ENCODE measurements at places on chromosomes 1 and 21.

DNA sequence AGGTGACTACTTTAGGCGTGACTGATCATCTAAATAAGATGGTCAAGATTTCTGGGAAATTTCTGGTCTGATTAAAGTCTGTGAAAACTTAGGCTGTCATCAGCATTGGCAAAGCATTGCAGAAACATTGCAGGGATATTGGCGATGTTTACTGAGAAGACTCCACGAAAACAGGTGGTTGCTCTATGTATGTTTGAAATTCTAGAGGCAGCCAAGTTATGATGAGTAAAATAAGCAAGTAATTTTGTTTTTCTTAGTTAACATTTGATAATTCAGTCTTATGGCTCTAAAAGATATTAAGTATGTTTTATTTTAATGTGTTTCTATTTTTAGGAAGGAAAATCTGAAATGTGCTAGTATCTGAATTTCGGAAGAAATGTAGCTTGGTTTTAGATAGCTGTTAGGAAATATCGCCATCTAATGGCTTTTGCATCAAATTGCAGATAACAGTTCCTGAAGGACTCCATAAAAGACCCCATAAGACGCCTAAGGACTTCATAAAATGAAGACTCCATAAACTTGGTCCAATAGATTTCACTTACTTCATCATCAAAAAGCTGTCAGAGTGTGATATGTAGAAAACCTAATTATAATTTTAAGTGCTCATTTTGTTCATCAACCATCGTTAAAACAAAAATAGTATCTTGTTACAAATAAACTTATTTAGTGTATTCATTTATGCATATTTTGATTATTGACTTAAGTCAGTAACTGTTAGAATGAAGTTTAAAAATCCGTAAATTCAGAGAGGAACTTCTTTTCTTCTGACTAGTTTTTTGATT, 344.6 kb downstream of the RYR2 start:
- no peak for ATAC-seq

DNA sequence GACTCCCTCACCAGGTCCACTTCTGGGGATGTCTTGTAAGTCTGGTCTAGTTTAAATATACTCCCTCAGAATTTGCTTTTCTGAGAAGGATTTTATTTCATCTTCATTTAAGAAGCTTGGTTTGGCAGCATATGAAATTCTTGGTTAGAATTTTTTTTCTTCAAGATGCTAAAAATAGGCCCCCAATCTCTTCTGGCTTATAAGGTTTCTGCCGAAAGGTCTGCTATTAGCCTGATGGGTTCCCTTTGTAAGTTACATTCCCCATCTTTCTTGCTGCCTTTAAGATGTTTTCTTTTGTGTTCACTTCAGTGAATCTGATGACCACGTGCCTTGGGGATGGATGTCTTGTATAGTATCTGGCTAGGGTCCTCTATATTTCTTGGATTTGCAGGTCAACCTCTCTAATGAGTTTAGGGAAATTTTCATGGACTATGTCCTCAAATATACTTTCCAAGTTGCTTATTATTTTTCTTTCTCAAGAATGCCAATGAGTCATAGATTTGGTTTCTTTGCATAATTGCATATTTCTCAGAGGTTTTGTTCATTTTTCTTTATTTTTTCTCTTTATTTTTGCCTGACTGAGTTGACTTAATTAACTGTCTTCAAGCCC, 19.4 kb downstream of the TCP10L start:
- no peak for ATAC-seq

DNA sequence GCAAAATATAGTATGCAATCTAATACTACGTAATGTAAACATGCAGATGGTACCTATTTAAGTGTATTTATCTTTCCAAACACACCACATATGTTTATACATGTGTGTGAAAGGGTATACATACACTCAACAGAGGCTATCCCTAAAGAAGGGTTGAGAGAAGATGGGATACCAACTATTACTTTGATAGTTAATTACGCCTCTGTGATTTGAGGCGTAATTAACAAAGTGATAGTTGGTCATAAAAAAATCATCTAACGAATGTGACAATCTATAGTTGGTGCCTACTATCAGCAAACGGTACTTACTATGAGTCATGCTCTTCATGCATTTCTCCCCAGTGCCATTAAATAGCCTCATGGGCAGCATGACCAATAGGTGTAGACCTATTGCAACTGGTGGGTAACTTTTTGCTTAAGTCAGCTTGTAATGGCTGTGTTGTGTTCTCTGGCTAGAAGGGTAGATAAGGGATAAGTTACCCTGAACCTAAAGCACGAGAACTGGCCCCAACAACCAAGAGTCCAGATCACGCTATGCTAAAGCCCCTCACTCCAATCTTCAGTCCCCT, 15.3 kb downstream of the RCAN1 start:
- no peak for ATAC-seq

DNA sequence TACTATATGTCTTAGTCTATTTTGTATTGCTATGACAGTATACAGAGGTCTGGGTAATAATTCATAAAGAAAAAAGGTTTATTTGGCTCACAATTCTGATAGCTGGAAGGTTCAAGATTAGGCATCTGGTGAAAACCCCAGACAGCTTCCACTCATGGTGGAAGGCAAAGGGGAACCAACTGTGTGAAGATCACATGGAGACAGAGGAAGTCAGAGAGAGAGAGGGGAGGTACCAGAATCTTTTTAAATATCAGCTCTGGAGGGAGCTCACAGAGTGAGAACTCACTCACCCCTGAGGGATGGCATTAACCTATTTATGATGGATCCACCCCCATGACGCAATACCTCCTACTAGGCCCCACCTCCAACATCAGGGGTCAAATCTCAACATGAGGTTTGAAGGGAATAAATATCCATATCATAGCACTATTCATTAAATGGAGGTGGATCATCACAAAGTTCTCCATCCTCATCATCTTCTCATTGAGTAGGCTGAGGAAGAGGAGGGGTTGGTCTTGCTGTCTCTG, 290.5 kb downstream of the DSCAM start:
- ATAC-seq, result no peak

GRCh38 chr21:45001134-45002095, 61.6 kb downstream of the SLX9 start:
- peak; percentile 81 for ATAC-seq

- no peak for ATAC-seq
Measured at GRCh38 chr1:155188268-155188667, 14.6 kb downstream of the TRIM46 start.

- ATAC-seq, result no peak
Measured at GRCh38 chr1:40710581-40711315, 19.2 kb downstream of the NFYC start.

DNA sequence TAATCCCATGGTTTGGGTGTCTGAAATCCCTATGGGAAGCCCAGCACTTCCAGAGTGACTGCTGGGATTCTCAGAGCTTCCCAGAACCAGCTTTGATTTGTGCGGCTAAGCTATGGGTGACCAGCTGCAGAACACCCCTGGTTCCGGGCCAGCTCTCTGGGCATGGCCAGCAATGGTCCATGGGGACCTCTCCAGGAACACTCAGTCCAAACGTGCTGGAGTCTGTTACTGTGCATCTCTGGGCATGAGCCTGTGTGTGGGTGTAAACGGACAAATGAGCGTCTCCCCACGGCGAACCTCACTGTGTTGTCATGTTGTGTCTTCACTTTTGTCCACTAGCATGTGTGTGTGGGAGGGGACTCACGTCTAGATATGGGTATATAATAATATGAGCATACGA, 54.4 kb downstream of the MAB21L3 start:
- ATAC-seq, result peak; percentile 34

DNA sequence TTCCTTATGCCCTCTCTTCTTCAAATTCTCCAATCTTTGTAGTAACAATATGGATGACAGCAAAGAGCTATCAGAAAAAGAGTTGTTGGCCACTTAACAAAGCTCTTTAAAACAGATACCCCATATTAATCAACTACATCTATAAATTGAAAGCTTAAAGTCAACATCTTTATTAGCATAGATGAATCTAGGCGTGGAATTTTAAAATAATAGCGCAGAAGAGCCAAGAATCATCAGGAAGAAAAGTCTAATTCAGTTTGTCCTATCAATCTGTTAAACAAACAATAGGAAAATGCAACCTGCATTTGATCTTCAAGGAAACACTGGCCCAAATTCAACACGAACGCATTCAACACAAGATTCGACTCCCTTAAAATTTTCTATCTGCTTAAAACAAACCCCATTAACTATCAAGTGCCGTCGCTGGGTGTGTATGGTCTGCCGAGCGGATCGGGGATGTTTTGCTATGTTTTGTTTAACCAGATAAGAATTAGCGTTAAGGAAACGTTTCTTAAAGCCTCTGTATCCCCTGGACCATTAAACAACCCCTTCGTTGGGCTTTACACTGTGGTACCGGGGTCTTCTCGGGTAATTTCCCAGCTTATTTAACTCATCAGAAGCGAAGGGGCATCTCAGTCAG, 1.0 kb downstream of the LYST start:
- ATAC-seq, result no peak

GRCh38 chr1:221708076-221708571, 33.8 kb downstream of the DUSP10 start:
- ATAC-seq, result peak; percentile 43

GRCh38 chr1:203937678-203938330, 76.4 kb downstream of the SNRPE start:
- ATAC-seq, result no peak

GRCh38 chr21:37484535-37485474, 118.2 kb downstream of the DYRK1A start:
- ATAC-seq, result no peak

DNA sequence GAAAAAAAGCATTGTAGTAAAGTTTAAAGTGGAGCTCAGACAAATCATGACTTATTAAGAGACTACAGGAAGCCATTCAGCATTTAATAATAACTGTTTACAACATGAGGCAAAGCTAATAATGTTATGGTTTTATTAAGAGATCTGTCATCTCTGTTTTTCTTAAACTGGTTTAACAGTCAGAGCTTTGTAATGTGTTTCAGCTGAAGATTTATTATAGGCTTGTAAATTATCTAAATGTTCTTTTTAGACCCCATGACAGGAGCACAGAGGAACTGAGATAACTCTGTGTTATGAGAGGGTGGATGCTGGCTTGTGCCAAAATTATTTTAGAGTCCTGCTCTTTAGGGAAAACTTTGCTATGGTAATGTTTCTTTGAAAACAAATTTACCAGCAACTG, 38.0 kb upstream of the RWDD3 start:
- no peak for ATAC-seq

DNA sequence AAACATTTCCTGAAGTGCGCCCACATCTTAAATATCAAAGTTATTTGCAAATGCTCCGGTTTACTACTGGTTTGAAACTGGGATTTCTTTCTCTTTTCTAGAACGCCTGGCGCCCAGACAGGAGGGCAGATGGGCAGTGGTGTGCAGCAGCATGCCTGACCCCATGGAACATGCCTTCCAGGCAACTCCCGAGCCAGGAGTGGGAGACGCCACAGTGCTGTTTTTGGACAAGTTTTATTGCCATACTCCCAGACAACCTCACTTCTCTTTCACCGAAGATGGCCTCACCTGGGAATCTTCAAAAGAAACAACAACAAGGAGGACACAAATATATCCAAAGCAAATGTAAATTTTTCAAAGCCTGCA, 21.5 kb downstream of the UBE2G2 start:
- no peak for ATAC-seq

- no peak for ATAC-seq
Measured at GRCh38 chr1:12521096-12521495, 96.9 kb downstream of the DHRS3 start.

- ATAC-seq, result no peak
Measured at GRCh38 chr1:205287767-205288559, 33.6 kb downstream of the NUAK2 start.

DNA sequence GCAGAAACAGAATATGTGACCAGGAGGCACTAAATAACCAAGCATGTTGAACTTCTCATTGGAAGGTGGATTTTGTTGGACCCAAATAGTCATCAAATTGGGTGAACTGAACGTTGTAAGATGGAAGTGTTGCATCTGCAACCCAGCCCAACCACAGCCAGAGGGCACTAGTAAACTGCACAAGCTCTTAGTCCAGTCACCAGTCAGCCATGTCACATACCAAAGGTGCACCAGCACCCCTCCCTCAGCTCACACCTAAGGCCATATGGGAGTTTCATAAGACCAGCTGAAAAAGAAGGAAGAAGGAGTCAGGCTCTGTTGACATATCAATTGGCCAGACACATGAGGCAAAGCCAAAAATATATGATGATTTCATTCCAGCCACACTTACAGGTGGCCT, 481.7 kb upstream of the NR5A2 start:
- ATAC-seq, result no peak

DNA sequence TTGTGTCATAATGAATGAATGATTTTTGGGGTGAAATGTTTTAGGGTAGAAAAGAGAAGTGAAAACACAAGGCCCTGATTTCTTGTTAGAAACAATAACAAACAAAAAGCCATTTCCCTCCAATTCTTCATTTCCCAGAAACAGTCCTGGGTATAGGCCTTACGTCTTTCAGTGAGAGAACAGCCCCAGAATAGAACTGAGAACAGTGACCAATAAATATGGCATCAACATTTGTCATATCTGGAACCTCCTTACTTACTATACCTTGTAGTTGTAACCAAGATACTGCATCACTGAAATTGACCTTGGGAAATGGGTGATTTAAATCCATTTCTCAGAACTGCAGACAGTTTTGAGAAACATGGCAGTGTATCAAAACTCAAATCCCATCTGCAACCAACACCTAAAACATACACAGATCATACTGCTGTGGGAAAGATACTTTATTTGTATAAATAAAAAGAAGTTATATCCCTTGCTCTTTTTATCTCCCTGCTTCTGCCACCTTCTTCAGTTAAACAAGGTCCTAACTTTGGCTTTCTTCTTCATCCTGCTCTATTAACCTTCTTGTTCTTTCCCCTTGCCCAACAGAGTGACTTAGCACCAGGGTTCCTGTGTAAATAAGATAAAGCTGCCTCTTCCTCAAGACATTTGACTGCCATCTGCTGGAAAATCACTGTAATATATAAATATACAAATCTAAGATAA, 19.5 kb downstream of the XKR8 start:
- peak; percentile 67 for ATAC-seq

- peak; percentile 69 for ATAC-seq
Measured at GRCh38 chr1:20083178-20083944, 13.4 kb downstream of the PLA2G5 start.

- ATAC-seq, result no peak
Measured at GRCh38 chr1:6328091-6328490, 65.5 kb downstream of the ACOT7 start.

DNA sequence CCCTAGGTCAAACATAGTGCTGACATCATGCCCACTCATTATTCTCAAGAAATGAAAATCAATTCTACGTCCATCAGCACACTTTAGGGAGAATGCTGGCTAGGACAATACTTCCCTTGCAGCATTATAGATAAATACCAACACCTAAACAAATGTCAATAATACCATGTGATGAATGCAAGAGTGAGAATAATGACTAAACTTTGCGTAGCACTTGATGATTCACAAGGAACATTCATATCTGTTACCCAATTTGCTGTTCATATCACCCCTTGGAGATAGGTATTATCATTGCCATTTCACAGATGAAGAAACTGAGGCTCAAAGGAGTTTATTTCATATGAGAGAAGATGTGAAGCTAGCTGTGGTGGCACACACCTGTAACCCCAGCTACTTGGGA, 24.8 kb upstream of the EPS15 start:
- ATAC-seq, result no peak
